Urinary bladder (tissue), 4 donors: ENCODE measurements at places on chromosomes 1 and 21. TPM values are rescaled to one million over a fixed set of nuclear protein-coding genes. Genes with fewer than 3 reads are reported as not detected.

DNA sequence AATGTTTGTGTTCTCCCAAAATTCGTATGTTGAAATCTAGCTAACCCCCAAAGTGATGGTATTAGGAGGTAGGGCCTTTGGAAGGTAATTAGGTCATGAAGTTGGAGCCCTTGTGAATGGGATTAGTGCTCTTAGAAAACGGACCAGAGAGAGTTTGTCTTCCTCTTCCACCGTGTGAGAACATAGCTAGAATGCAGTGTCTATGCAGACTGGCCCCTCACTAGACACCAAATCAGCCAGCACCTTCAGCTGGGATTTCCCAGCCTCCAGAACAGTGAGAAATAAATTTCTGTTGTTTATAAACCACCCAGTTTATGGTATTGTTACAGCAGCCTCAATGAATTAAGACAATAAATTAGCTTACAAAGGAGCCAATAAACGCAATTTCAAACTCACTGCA lies 58.0 kb downstream of the KIAA0319L start:
- no peak for DNase-seq

RIMKLA gene
- 0.58 TPM for polyA plus RNA-seq

GRCh38 chr1:184630679-184631060 lies 124.0 kb downstream of the EDEM3 start:
- no peak for DNase-seq

DNA sequence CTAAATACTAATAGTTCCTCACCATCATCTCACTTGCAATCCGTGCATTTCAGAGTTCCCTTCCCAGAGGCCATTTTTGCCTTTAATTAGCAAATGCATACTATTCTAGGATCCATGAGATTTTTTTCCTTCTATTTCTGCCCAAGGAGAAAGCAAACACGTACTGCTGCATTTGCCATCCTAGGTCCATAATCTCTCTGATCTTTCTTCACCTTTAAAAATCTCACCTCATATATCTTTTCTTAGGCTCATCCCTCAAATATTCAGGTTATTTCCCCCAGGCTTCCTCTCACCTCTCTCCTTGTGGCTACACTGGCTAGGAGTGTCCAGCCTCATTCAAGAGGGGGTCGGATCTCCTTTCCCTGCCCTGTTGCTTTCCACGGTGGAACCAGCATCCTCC lies 338.6 kb downstream of the SETD4 start:
- DNase-seq: no peak

SLC44A5 gene
- 0.77 TPM for polyA plus RNA-seq
